ENCODE measurements at places on chromosomes 1 and 21.

DNA sequence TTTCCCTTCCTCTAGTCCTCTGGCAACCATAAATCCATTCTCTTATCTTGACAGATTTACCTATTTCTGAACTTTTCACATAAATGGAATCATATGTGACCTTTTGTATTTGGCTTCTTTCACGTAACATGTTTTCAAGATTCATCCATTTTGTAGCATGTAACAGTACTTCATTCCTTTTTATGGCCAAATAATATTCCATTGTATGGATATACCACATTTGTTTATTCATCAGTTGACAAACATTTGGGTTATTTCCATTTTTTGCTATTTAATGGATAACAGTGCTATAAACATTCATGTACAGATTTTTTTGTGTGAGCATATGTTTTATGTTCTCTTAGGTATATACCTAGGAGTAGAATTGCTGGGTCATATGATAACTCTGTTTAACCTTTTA, 54.0 kb downstream of the RPAP2 start:
- no peak for DNase-seq
- no peaks in the 10 kb centered on the region for H3K27me3 ChIP-seq
- no peaks in the 10 kb centered on the region for H3K4me1 ChIP-seq
- no peak overlapping the region for H3K27ac ChIP-seq
- H3K36me3 ChIP-seq = peaks cover 10% of the 10 kb centered on the region

DNA sequence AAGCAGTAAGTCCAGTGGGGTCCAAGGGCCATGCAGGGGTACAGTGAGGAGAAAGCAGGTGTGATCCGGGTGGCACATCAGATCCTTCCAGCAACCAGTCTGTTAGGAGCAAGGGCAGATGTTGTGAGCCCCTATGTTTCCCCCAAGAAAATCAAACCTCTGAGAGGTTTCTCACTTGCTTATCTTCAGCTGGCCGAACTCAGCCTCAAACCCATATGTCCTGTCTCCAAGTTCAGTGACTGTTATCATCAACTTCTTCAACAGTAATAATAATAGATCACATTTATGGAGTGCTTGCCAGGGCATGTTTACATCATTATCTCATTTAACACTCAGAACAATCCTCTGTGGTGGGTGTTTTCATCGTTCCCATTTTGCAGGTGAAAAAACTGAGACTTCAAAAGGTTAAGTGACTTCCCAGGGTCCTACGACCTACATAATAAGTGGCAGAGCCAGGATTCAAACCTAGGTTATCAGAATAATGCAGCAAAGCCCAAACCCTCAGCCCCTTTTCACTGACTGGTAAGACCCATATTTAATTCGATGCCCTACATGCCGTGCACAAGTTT, 3.3 kb downstream of the CAPN2 start:
- H3K4me1 ChIP-seq = peaks cover 64% of the 10 kb centered on the region
- no peak for DNase-seq
- peaks cover 33% of the 10 kb centered on the region for H3K36me3 ChIP-seq
- peak overlapping the region; percentile 40 for H3K27ac ChIP-seq
- H3K27me3 ChIP-seq = no peaks in the 10 kb centered on the region
- H3K4me3 ChIP-seq = no peak overlapping the region

DNA sequence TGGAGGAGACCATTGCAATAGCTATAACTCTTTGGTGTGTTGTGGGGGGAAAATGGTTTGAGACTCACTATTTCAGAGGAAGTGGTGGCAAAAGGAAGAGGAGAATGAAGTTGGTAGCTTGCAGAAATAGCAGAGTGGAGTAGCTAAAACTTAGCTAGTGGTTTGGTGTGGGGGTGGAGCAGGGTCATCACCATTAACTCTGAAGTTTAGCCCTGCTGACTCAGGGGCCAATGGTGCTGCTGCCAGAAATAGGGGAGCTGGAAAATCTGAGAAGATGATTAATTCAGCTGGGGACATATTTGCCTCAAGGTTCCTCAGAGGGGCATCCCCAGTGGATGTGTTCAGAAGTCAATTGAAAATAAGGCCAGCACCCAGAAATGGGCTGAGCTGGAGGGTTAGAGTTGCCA, 65.4 kb downstream of the RUNX1 start:
- no peaks in the 10 kb centered on the region for H3K27me3 ChIP-seq
- H3K4me1 ChIP-seq = peaks cover 25% of the 10 kb centered on the region
- H3K4me3 ChIP-seq = no peak overlapping the region
- no peak overlapping the region for H3K27ac ChIP-seq

DNA sequence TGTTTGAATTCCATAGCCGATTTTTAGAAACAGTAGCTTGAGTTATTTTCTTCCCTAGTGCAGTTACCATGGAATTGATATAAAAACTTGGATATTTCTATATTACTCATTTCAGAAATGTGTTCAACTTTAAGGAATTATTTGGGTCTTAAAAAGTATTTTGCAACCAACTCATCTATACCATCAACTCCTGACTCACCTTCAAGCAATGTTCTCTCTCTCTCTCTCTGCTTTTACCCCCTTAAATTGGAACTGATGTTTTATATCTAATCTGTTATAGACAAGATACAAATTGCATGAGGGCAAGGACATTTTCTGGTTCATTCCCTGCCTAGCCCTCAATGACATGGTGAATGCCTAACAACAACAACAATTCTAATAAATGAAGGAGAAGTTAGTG, 214.7 kb upstream of the NRIP1 start:
- no peak overlapping the region for H3K4me3 ChIP-seq
- no peak overlapping the region for H3K27ac ChIP-seq
- no peak for DNase-seq
- no peaks in the 10 kb centered on the region for H3K27me3 ChIP-seq
- no peaks in the 10 kb centered on the region for H3K4me1 ChIP-seq
- no peaks in the 10 kb centered on the region for H3K36me3 ChIP-seq

DNA sequence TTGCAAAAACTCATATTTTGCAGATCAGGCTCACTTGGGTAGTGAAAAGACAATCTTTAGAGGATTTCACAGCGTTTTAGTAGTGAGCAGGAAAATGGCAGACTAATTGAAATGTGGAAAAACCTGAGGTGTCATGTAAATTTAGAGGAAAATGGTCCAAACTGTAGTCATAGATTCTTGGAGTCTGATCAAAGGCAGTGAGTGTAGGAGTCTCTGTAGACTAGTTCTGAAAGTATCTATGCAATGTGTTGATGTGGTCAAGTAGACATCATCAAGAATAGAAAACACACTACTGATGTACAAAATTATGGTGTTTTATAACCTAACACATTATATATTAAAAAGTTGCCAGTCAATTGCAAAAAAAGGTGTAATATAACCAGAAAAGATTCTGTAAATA, 143.2 kb upstream of the C1orf105 start:
- no peaks in the 10 kb centered on the region for H3K4me1 ChIP-seq
- H3K27ac ChIP-seq = no peak overlapping the region
- H3K4me3 ChIP-seq = no peak overlapping the region

DNA sequence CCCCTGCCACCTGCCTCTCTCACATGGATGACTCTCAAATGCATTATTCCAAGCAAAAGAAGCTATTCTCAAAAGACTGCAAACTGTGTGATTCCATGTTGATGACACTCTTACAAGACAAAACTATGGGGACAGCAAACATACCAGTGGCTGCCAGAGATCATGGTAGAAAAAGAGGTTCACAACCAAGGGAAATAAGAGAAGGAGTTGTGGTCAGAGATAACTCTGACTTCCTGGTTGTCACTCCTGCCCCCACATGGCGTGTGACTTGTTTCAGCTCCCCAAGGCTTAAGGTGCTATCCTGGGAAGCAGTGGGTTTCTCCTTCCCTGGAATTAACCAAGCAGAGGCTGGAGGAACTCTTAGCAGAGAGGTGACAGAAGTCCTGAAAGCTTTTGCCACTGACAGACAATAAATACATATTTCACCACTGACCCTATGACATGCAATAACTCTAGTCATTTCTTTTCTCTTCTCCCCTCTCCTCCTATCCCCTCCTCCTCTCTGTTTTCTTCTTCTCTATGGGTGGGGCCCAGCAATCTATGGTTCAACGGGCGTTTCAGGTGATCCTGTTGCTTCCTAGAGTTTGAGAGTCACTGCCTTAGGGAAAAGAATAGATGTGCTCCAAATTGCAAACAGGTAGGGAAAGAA, 185.1 kb downstream of the FCRL5 start:
- H3K4me3 ChIP-seq = no peak overlapping the region

- H3K4me1 ChIP-seq = no peaks in the 10 kb centered on the region
- H3K4me3 ChIP-seq = no peak overlapping the region
- H3K36me3 ChIP-seq = peaks cover 4% of the 10 kb centered on the region
- no peak for DNase-seq
These were observed 83.2 kb downstream of the RGL1 start for GRCh38 chr1:183887826-183888819.

GRCh38 chr1:158124034-158124433, 56.7 kb upstream of the CD1D start:
- no peaks in the 10 kb centered on the region for H3K36me3 ChIP-seq
- H3K4me1 ChIP-seq = no peaks in the 10 kb centered on the region
- H3K27me3 ChIP-seq = no peaks in the 10 kb centered on the region
- DNase-seq = no peak

DNA sequence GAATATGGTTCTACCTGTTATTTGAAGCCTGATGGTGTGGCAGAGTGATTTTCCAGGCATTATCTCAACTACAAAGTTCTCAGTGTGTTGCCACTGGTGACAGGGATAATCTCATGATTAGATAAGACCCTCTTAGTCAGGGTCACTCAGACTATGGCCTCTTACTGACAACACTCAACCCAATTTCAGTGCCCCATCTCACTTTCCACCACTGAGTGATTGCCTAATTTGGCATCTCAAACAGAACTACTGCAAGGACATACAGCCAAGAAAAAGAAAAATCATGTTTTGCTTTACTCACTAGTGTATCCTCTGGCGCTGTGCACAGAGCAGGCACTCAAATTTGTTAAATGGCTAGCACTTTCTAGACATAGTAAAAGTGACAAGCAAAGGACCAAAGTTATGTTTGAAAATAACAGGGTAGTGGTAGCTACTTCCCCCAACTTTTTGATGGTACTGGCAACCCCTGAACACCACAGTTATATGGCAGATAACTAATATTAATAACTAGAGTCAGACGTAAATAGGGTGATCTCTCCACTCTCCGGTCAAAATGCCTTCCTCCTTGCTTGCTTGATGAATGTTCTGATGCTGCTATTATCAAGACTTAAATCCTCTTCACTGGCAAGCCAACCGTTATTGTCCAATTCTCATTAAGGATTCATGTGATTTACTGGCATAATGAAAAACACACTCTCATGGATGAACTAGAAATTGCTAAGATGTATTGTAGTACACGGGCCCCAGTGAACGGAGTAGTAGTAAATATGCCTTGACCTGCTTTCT, 37.1 kb upstream of the SLC30A10 start:
- H3K27ac ChIP-seq = no peak overlapping the region
- H3K4me3 ChIP-seq = no peak overlapping the region
- no peaks in the 10 kb centered on the region for H3K27me3 ChIP-seq
- peaks cover 7% of the 10 kb centered on the region for H3K36me3 ChIP-seq
- H3K4me1 ChIP-seq = no peaks in the 10 kb centered on the region

DNA sequence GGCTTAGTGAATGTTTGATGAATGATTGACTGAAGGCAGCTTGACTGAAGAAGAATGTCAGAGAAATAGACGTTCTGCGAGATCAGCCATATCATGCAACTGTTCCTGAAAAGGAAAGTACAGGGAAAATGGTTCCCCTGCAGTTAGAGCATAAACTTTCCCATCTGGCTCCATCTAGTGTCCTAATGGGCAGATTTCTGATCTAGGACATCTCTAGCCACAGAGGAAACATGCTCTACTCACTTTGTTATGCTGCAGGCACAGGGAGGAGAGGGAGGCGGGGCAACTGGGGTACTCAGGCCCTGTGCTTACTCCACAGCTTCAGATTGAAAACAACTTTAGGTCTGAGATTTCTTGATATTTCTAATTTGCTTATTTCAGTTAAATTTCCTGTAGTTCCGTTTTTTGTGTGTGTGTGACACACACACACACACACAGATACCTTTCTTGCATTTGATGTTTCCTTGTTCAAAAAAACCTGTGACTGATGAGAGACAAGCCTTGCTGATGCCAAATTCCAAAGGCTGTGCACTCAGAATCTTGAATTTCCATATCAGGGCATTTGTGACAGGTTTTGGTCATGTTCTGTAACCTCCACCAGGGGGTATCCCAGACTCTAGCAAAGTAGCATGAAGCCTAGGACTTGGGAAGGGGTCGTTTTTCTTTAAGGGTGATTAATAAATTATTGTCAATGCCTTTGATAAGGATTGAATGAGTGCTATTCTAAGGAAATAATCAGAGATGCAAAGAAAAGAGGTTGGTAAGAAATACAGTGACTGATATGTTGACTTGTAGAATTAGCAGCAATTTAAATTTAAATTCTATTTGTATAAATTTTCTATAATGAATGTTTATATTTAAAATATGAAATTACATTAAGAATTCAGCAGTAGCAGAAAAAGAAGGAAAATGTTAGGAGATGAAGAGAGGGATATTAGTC, 139.7 kb upstream of the BEND5 start:
- H3K36me3 ChIP-seq = no peaks in the 10 kb centered on the region
- no peak for DNase-seq
- H3K27me3 ChIP-seq = no peaks in the 10 kb centered on the region
- no peaks in the 10 kb centered on the region for H3K4me1 ChIP-seq

DNA sequence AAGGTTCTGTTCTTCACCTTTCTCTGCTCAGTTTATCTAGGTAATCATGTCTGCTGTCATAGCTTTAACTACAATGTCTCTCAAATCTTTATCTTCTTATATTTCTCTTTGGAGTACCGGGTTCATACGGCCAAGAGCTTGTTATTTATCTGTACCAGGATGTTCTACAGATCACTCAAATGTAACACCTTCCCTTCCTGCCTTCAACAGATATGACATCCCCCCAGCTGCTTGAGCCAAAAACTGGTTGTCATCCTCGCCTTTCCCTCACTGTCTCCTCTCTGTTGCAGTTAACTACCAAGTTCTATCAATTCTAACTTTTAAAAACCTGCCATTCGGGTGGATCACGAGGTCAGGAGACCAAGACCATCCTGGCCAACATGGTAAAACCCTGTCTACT, 148.9 kb downstream of the PHTF1 start:
- no peak overlapping the region for H3K27ac ChIP-seq
- DNase-seq = no peak
- no peaks in the 10 kb centered on the region for H3K36me3 ChIP-seq
- no peaks in the 10 kb centered on the region for H3K4me1 ChIP-seq
- H3K4me3 ChIP-seq = no peak overlapping the region

DNA sequence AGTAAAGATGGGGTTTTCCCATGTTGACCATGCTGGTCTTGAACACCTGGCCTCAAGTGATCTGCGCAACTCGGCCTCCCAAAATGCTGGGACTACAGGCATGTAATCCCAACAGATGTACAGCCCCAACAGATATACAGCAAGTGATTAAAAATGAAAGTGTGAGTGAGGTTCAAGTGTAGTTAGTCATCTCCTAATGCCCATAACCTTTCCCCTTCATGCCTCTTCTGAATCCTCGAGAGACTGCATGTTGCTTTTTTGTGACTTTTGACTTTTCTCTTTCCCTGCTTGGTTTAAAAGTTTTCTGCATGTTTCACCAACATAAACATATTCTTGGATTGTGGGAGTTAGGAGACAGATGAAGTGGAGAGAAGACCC, 31.2 kb downstream of the KCNK2 start:
- H3K4me1 ChIP-seq = no peaks in the 10 kb centered on the region
- H3K27ac ChIP-seq = no peak overlapping the region
- H3K36me3 ChIP-seq = no peaks in the 10 kb centered on the region
- no peak for DNase-seq

All from sigmoid colon (tissue), 7 donors.